ENCODE measurements at places on chromosomes 6 and 20.

DNA sequence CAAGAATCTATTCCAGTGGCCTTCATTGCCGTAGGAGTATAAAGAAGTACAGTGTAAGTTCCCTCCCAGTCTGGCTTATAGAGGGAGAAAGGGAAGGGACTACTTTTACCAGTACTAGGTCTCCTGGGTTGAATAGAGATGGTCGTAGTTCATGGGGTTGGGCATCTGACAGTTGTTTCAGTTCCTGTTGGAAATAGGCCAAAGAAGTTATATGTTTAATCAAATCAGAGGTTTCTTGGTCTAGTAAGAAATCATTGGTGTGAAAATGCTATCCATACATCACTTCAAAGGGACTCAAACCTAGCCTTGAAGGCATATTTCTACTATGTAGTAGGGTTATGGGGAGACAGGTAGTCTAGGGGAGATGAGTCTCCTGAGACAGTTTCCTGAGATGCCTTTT is 45.6 kb upstream of the MAN1A1 start:
- DNase-seq, result no peak

DNA sequence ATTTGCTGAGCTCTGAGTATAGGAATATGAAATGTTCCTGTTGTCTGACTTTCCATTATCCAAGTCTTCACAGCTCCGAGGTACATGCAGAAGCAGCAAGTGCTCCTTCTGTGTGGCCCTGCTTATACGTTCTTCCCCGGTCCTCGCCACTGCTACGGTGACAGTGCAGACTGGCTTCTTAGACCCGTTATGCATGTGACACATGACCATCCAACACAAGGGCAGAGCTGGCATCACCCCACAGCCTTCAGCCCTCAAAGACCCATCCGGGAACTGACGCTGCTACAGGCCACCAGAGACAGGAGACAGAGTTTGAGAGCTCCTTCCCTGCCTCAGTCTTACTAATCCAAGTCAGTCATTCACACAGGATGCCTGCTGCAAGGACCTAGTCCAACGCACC is 70.4 kb downstream of the TRAM2 start:
- no peak for DNase-seq

DNA sequence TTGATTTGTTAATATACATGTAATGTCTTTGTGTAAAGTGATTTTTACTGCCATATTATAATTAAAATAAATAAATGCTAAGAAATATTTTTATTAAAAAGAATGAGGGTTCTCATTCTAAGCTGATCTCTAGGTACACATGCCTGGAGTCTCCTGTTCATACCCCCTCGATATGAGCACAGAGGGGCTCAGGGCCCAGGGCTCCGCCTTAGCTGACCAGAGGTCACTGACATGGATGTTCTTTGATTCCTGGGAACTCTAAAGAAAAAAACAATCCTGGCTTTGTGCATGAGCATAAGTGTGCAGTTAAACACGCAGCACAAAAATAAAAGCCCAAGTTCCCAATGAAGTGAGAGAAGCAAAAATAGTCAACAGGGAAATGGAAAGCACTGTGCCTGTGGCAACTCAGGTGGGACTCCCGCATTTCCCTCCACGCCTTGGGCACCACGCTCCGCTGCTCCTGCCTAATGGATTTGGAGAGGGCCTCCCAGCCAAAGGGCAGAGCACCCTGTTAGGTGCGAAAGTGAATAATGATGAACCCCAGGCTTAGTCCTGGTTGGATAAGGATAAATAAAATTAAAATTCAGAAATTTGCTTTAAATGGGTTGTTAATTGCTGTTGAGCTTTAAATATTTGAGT is 33.3 kb upstream of the QKI start:
- DNase-seq, result no peak

GRCh38 chr6:134315189-134315588 is 2.7 kb downstream of the SGK1 start:
- DNase-seq, result no peak

- no peak for DNase-seq
These were observed 73.3 kb downstream of the SLC22A23 start for GRCh38 chr6:3383525-3383924.
